ENCODE measurements at places on chromosomes 2 and 18.

- DNase-seq: no peak
Measured at GRCh38 chr18:48855422-48856377, 95.1 kb downstream of the SMAD7 start.

DNA sequence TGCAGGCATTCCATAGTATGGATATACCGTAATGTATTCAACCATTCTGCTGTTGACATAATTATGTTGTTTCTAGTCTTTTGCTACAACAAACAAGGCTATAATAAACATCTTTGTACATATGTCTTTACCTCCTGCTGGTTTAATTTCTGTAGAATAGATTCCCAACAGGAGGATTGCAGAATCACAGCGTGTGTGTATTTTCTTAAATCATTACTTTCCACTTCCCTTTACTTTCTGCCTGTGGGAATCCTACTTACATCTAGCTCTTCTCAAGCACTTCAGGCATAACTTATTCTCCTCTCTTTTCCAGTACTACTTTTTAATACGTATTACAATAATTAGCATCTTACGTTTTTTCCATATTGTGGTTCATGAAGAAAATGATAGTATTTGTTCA is 13.0 kb upstream of the RIOK3 start:
- DNase-seq: no peak

DNA sequence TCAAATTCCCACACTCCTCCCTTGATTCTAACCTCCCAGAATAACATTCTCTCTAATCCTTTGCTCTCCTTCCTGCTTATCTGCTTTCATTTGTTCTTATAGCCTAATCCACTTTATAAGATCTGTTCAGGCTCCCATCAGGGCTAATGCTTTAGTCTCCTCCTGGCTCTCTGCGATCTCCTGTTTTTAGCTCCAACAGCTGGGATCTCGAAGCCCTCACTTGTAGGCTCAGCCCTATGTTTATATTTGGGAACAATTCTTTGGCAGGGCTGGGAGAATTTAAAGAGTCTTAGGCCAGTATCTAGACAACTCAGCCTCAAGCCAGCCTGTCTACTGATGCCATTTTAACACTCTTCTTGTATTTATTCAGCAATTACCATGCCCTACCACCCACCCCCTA is 27.2 kb upstream of the RAPH1 start:
- no peak for DNase-seq

DNA sequence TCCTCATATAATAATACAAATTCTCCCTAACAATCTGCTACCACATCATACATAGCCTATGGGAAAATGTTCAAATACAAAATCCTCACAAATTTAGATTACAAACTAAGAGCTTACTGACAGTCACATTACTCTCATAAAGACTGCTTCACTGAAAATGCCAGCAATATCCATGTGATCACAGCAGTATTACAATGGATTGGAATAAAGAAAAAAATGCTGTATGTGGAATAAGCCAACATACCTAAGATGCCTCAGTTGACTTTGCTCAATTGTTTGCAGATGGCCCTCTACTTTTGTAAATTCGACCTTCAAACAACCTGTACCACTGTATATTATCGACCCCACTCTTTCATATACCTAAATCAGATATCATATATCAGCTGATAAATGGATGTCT is 88.7 kb downstream of the DYM start:
- no peak for DNase-seq

DNA sequence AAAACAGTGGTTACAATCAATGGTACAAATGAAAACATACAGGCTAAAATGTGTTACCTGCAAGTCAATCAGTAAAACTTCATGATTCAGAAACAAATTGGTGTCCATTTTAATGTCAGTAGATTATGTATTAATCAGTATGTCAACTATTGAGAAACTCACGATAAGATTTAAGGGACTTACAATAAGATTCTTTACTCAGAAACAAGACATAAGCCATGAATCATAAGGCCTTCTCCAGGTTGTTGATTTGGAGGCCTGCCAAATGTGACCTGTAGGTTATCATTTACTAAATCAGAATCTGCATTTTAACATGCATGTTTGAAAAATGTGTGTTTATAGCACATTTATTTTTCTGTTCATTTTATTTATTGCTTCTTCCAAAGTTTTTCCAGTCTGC is 623.1 kb downstream of the CCDC85A start:
- DNase-seq: no peak

GRCh38 chr2:16475586-16475985 is 190.0 kb downstream of the CYRIA start:
- no peak for DNase-seq

- DNase-seq: no peak
Measured at GRCh38 chr2:217289177-217289906, 429.5 kb upstream of the TNP1 start.

DNA sequence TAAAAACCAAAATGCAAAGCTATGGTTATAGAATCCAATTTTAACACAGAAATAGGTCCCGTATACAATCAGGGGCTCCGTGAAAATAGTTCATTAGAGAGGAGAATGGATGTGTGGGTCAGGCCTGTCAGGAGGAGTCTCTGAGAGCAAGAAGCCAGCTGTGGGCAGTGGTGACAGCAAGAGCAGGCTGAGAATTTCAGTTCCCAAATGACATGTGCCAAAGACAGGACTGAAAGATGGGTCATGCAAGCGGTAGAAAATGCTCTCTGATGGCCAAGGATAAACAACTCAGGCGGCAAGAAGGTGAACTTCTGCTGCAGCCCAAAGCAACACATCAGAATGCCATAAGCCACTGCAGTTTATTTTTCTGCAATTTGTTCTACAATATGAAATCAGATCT is 100.4 kb downstream of the CCDC141 start:
- no peak for DNase-seq

DNA sequence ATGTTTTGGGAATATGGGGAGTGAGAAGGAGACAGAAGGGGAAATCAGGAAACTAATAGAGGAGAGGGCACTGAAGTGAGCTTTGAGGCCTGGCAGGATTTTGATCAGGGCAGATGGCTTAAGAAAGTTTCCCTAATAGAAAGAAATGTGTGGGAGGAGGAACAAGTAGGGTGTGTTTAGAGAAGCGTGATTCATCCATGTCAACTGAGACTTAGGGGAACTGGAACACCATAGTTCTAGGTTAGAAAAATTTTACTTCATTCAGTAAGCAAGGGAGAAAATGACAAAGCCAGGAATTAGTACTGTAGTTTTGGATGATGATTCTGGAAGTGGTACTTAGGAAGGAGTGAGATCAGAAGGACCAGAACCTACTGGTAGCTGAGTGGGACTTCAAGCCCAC is 296.0 kb downstream of the PLCL1 start:
- peak; percentile 34 for DNase-seq

GRCh38 chr2:227719641-227720040 is 1.8 kb upstream of the SLC19A3 start:
- no peak for DNase-seq

DNA sequence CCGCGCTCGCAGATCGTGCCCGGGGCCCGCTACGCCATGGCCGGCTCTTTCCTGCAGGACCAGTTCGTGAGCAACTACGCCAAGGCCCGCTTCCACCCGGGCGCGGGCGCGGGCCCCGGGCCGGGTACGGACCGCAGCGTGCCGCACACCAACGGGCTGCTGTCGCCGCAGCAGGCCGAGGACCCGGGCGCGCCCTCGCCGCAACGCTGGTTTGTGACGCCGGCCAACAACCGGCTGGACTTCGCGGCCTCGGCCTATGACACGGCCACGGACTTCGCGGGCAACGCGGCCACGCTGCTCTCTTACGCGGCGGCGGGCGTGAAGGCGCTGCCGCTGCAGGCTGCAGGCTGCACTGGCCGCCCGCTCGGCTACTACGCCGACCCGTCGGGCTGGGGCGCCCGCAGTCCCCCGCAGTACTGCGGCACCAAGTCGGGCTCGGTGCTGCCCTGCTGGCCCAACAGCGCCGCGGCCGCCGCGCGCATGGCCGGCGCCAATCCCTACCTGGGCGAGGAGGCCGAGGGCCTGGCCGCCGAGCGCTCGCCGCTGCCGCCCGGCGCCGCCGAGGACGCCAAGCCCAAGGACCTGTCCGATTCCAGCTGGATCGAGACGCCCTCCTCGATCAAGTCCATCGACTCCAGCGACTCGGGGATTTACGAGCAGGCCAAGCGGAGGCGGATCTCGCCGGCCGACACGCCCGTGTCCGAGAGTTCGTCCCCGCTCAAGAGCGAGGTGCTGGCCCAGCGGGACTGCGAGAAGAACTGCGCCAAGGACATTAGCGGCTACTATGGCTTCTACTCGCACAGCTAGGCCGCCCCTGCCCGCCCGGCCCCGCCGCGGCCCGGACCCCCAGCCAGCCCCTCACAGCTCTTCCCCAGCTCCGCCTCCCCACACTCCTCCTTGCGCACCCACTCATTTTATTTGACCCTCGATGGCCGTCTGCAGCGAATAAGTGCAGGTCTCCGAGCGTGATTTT is 7.6 kb downstream of the TBR1 start:
- no peak for DNase-seq

GRCh38 chr18:26549263-26550094 is 1.1 kb upstream of the KCTD1 start:
- DNase-seq: no peak

DNA sequence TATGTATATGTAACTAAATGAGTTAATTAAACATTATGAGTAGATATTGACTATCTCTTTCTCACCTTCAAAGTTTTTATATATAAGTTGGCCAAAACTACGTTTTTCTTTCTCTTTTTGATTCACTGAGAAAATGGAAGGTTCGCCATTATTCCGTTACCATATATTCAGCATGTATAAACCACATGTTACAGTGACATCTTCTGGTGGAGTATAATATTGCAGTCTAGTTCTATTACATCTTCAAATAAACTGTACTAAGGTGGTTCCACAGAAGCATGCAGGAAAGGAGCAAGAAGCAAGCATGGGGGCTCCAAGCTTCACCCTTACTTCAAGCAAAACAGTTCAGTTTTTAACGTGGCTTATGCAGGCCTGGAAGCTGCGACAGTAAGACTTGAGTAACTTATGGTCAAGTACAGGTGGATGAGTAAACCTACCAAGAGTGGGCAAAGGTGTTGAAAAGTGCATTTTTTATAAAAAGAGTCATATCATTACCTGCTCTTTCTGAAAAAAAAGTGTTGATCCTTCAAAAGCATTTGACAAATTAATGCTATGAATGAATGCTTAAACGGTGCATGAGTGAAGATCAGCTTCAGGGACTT is 129.8 kb upstream of the RAB6C start:
- peak; percentile 61 for DNase-seq

DNA sequence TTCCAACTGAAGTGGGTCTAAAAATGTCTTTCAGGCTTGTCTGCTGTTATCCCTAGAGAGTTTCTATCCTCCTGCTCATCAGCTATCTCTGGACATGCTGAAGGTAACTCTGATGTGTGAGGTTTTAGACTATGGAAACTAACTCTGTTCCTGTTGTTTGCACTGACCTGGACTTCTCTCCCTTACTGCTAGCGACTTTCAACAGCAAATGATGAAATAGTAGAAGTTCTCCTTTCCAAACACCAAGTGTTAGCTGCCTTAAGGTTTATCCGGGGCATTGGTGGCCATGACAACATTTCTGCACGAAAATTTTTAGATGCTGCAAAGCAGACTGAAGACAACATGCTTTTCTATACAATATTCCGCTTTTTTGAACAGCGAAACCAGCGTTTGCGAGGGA is 26.9 kb downstream of the RMC1 start:
- DNase-seq: peak; percentile 46

GRCh38 chr2:65465124-65465523 is 32.7 kb upstream of the SPRED2 start:
- DNase-seq: no peak

DNA sequence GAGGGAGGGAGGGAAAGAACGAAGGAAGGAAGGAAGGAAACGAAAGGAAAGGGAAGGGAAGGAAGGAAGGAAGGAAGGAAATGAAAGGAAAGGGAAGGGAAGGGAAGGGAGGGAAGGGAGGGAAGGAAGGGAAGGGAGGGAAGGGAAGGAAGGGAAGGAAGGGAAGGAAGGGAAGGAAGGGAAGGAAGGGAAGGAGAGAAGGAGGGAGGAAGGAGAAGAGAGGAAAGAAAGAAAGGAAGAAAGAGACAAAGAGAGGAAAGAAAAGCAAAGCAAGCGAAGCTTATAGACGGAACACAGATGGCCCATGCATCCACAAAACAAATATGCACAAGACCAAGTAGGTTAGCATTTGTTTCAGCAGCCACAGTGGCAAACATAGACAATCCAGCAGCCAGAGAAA is 20.4 kb upstream of the GALNT3 start:
- no peak for DNase-seq

DNA sequence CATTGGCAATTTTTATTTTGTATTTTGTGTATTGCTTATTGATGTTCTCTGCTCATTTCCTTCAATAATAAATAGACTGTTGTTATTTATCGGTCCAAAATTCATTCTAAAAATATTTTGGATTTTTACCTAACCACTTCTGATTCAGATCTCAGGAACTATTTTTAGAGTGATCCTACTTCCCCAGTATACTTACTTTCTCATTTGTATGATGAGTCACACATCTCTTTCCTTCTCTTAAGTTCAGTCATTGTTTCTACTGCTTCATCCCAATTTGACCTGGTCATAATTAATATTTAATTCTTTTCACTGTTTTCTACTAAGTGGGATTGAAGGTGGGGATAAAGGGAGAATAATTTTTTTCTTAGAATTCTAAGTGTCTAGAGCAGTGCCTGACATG is 75.1 kb downstream of the AGPS start:
- no peak for DNase-seq

DNA sequence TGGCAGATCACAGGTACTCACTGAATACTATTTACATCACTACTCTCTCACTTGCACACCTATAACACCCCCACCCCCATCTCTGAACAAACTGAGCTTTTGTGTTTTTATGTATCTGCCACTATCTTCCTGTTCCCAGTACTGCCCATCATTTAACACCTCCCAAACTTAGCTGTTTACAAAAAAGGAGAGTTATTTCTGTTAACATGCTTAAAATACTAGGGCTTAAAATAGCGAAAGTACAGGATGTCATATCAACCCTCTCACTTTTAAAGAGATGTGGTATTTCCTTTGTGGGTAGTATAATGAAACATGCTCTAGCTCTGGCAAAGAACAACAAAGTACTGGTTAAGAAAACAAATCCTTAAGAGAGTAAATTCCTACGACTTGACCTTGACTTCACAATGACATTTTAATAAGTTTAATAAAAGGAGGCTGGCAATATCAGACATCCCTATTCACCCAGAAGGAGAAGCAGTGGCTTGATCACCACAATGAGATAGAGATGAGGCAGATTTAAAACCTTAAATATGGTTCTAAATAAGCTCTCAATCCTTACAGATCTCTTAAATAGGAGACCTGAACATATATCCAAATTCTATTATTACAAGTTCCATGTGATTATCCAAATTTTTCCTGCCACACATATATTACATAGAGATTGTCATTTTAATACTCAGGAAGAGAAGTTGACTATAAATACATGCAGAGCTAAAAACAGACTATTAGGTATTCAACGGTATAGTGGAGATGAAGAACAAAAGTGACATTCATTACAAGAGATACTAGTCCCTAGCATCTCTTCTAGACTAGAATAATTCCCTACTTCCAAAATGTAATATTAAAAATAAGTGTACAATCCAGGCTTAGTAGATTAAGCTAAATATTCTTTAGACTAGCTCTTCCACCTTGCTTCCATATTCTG is 36.9 kb downstream of the TRAK2 start:
- no peak for DNase-seq

Data from CD14-positive monocyte (primary cell).